Activated naive CD4-positive, alpha-beta T cell (primary cell): ENCODE measurements at places on chromosomes 2 and 18.

DNA sequence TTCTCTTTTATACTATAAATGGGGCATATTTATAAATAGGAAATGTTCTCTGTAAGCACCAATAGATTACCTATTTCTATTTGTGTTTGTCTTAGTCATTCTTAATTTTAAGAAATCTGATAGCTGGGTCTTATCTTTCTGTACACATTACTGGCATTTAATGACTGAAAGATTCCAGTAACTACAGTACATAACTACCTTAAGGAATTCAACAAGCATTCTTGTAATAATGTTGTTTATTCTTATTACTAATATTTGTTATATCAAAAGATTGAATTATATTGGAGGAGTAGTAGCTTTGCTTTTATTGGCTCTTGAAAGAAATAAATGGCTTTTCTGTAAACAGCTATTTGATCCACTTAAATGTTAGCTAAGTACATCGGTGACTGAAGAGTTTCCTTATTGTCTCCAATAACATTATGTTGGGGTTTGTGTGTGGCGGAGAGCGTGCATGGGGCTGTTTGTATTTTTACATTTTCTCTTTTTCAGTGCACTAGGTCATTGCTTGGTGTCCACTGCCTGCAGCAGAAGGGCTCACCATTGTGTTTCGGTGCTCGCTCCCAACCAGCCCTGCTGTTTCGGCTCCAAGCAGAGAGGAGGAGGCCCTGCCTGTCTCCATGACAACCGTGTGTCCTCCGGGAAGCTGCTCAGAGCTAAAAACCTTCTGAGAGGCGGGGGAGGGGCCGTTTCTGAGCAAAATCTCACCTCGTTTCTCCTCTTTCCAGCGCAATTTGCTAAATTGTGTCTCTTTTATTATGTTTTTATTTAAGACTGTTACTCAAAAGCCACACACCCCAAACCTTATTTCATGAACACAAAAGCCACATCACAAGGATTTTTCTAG, 112.5 kb upstream of the SLC38A11 start:
- DNase-seq = no peak

- DNase-seq = no peak
Observed at GRCh38 chr2:209687323-209687969, 84.2 kb upstream of the UNC80 start.

DNA sequence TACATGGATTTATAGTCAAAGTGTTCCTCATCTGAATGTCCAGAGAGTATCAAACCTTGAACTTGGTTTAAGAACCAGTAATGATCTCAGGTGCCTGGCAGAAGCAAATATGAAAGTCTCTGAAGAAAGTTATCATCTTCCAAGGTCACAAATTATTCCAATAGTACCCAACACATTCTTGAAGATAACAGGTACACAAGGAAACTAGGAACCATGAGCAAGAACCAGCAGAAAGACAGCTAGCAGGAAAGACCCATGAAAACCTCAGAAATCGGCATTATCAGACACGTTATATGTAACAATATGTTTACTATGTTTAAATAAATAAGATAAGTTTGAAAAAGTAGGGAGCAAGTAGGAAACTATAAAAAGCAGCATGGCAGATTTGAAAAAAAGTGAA, 5.9 kb upstream of the PRKAG3 start:
- DNase-seq = no peak

DNA sequence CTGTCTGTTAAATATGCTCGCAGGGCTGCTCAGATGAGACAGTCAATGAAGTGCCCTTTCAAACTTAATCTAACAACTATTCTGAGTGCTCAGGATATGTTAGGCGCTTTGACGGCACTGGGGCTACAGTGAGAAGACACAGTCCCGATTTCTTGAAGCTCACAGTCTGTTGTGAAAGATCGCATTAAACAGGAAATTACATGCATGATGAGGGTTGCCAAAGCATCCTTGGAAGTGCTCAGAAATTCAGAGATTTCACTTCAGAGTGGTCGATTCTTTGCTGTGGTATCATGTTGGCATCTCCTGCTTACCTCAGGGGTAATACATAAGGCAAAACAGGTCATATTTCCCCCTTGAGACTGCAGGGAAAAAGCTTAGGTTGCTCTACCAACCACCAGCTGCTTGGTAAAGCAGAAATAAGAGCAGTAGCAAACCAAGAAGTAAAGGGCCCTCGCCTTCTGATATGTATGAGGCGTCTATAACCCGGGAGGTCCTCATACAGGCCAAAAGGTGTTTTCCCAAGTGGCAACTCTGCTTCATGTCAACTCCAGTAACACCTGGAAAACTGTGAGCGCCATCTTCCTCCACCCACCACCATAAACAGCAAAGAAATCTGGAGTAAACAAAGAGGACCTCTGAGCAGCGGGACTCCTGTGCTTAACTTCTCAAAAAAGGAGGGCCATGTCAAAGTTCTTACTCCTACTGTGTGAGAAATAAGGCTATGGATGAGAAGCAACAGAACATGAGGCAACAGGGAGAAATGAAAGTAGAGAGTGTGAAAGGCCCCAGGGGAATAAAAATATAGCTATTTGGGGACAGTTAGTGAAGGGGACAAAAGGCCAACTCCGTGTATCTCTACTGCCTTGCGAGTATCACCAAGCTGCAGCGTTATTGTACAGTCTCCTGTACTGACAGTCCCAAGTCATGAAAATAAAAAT, 79.3 kb downstream of the CLHC1 start:
- no peak for DNase-seq

DNA sequence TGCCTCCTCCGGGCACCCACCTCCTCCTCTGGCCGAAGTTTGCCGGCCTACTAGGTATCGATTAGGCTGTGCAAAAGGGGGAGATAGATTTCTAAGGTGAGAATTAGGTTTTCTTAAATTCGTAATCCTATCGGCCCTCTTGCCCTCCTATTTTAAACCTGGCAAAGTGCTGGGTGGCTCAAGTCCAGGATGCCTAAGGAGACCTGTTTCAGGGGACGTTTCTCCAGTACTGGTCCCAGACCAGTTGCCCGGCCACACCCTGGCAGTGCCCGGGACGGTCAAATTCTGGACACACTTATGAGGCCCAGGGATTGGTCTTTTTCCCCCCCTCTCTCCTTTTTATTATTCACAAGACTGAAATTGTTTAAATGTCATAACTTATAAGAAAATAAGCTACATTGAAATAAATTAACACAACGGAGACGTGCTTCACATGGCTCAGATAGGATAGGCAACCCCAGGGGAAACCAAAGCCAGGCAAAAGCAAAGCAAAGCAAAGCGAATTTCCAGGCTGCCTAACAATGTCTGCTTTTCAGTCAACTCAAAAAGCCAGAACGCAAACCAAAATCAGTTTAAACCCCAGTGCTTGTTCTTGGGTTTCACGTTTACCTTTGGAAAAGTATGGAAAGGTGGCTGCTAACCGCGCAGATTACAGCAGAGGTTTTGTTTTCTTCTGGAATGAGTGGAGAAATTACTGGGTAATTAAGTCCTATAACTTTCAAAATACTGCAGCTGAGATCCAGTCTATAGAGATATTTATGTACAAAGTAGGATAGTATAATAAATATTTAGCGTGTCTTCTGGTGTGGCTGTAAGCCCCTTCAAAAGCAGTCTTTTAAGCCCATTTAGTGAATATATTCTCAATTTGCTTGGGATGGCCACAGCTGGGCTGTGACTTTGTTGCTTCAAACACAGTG, 3.0 kb downstream of the GBX2 start:
- DNase-seq = no peak

- DNase-seq = no peak
Observed at GRCh38 chr18:12012697-12013096, 31.4 kb downstream of the IMPA2 start.

- no peak for DNase-seq
Observed at GRCh38 chr2:22786817-22787216, 598.2 kb upstream of the KLHL29 start.

DNA sequence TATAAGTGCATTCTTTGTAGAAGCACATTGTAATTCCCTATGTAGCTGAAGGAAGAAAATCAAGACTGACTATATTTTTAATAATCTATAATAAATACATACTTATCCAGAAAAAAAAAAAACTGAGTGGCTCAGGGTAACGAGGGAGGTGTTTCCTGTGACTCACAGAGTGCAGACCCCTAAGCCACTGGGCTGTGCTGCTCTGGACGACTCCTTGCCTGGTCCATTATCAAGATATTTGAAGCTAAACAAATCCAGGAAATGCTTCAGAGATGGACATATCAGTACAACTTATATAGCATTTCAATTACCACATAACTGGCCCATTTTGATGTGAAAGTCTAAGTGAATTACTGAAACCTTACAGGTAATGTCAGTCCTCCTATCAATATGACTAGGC, 80.6 kb downstream of the PIGN start:
- no peak for DNase-seq

GRCh38 chr2:228526687-228527086, 345.2 kb upstream of the SPHKAP start:
- no peak for DNase-seq

- DNase-seq = no peak
Observed at GRCh38 chr2:38997781-38998180, 108.1 kb downstream of the ARHGEF33 start.

DNA sequence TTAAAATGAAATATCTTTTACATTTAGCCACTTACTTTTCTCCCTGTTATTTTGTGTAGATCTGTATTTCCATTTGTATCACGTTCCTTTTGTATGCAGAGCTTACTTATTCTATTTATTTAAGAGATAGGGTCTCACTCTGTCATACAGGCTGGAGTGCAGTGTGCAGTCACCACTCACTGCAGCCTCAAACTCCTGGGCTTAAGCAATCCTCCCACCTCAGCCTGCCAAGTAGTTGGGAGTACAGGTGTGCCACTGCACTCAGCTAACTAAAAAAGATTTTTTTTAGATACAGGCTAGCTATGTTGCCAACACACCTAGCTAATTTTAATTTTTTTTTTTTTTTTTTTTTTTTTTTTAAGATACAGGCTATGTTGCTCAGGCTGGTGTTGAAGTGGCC, 10.9 kb downstream of the PTPN18 start:
- no peak for DNase-seq
